Activated CD4-positive, alpha-beta T cell treated with anti-CD3 and anti-CD28 coated beads for 4 hours (primary cell): ENCODE measurements at places on chromosomes 12 and 14.

- DNase-seq: no peak
Observed at GRCh38 chr14:71720978-71721624, 211.1 kb upstream of the RGS6 start.

DNA sequence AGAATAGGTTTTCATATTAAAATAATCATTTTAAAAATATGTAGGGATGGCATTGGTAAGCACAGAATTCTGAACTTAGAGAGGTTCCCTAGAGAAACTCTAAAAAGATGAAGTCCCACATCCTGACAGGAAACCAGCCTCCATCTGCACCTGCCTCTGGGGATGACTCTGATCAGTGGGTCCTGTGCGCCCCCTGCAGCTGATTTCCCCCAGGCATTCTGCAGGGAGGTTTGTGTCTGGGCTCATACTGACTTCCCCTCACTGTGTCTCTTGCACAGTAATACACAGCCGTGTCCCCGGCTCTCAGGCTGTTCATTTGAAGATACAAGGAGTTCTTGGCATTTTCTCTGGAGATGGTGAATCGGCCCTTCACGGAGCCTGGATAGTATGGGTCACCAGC, 602.9 kb downstream of the TMEM121 start:
- no peak for DNase-seq

- no peak for DNase-seq
Observed at GRCh38 chr14:70793637-70794036, 15.7 kb downstream of the MAP3K9 start.

- no peak for DNase-seq
Observed at GRCh38 chr12:56957229-56958052, at the start of gene RDH16. Gene RDH16 (minus strand): TSS chr12:56957608. CDS start chr12:56957462, 146 bp downstream.

DNA sequence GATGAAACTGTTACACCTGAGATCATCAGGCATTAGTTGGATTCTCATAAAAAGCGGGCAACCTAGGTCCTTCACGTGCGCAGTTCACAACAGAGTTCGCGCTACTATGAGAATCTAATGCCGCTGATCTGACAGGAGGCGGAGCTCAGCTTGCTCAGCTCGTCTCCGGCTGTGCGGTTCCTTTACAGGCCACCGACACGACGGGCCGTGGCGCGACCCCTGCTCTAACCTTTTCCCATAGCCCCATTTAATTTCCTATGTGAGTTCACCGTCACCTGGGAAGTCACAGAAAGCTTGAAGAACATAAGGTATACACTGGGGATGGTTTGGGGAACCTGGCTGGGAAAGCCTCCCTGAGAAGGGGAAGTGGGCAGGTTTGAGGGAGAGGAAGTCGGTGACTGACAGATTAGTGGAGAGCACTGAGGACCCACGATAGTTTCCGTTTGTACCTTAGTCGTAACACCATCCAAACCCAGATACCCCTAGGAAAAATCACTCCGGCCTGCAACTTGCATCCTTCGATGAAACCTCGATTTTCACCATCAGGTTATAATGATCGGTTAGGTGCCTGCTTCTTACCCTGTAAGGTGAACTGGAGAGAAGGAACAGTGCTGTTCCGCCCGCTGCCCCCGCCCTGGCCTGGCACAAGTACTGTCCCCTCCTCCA, 2.8 kb upstream of the AAAS start:
- peak; percentile 50 for DNase-seq

- no peak for DNase-seq
Observed at GRCh38 chr14:54890788-54891187, 11.8 kb downstream of the GCH1 start.

DNA sequence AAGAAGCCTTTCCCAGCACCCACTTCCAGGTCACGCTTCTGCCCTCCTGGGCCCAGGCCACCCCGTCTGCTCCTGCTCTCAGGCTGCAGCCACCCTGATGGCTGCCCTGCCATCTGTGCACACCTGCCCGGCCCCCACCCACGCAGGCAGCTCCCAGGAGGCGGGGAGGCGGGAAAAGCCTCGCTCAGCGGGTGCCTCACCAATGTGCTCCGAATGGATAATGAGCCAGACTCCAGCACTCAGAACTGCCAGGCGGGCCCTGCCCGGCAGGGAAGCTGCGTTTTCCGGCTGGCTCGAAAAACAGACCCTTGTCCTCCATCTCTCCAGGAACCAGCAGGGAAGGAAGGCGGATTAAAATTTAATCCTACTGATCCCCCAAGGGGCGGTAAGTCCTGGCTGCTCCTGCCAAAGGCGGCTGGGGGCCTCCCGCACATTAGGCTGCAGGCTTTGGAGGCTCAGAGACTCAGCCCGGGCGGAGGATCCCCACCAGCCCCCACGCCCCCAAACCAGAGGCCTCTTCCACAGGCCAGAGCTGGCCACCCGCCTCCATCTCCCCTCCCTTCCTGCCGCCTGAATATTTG, 104.0 kb downstream of the NCOR2 start:
- no peak for DNase-seq

DNA sequence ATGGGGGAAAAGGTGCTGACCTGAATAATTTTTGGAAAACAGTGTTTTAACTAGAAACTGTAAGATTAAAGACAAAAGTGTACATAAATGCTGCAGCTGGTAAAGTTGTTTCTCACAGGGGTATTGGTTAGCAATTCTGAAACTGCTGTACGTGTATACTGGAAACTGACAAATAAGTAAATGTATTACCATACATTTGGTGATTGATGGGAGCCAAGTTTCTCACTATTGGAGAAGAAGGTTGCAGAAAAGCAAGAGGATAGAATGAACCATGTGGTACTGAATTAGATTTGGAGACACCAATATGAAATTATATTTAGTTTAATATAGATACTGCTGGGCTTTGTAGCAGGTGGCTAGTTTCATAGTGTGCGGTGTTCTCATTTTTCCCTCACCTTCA, 19.6 kb upstream of the FBXO33 start:
- DNase-seq: no peak

GRCh38 chr14:65975865-65976264, 510.3 kb upstream of the CCDC196 start:
- DNase-seq: no peak
